ENCODE measurements at places on chromosomes 7 and 10. TPM values are rescaled to one million over a fixed set of nuclear protein-coding genes. Genes with fewer than 3 reads are reported as not detected.

The OR2A1 gene
- not detected for total RNA-seq

The PSTK gene
- total RNA-seq = 4.9 TPM

The CC2D2B gene
- total RNA-seq = 0.13 TPM

The IKZF1 gene
- total RNA-seq = not detected

The TLX1 gene
- total RNA-seq = not detected

The CFAP46 gene
- total RNA-seq = 1.4 TPM

The NXPH1 gene
- not detected for total RNA-seq

The FBXL13 gene
- 0.61 TPM for total RNA-seq

The ITPRID1 gene
- total RNA-seq = not detected

The PRTFDC1 gene
- 17.2 TPM for total RNA-seq

The FAM25G gene
- total RNA-seq = not detected

The TMEM196 gene
- total RNA-seq = not detected

The SPDYE2 gene
- not detected for total RNA-seq

The FFAR4 gene
- 0.14 TPM for total RNA-seq

The CALHM3 gene
- 0.60 TPM for total RNA-seq

The CTAGE8 gene
- total RNA-seq = not detected

The CCDC172 gene
- not detected for total RNA-seq

The OR6B1 gene
- total RNA-seq = not detected

The TMEM130 gene
- 0.26 TPM for total RNA-seq

The TRPV6 gene
- total RNA-seq = not detected

The CLCN1 gene
- 0.02 TPM for total RNA-seq

Data from A549 treated with CORT108297 at 1 μM for 4 hours (cell line).